Neural progenitor cell (in vitro differentiated cells): ENCODE measurements at places on chromosomes 2 and 18.
A peak's percentile ranks its signal among the peaks of the same experiment; 100 is the strongest.

GRCh38 chr2:177165721-177166711 lies 46.6 kb upstream of the HNRNPA3 start:
- H3K27me3 ChIP-seq, result peaks cover 11% of the 10 kb centered on the region
- H3K4me1 ChIP-seq, result peaks cover 8% of the 10 kb centered on the region
- no peaks in the 10 kb centered on the region for H3K36me3 ChIP-seq
- no peak for DNase-seq

DNA sequence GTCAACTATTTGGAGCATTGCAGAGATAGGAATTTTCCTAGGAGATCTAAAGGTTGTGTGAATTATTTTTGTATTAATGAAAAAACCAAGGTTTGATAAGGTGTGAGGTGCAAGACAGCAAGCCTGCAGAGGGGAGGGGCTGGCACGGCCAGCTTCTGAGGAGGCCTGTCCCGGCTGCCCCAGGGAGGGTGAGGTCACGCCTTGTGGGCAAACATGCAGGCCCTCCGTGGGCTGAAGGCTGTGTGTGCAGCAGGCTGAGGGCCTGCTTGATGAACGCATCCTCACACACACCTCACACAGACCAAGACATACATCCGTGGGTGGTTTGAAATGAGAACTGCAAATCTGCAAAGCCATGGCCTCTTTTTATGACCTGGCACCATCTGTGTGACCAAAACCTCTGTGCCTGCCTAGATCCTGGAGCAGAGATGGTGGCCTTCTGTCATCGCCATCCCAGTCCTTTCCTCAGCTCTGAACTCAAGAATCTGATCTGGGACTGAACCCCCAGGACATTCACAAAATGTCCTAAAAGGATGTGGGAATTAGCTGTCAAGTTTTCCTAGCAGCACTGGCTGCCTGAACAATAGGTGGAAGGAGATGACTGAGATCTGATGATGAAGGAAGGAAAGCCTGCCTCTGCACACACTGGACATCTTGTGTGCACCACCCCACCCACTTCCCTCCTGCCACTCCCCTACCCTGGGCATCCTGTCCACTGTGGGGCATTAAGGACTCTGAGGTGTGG lies 102.4 kb upstream of the MGAT4A start:
- no peaks in the 10 kb centered on the region for H3K4me1 ChIP-seq
- DNase-seq, result no peak
- H3K27ac ChIP-seq, result no peak overlapping the region
- no peak overlapping the region for H3K4me3 ChIP-seq

DNA sequence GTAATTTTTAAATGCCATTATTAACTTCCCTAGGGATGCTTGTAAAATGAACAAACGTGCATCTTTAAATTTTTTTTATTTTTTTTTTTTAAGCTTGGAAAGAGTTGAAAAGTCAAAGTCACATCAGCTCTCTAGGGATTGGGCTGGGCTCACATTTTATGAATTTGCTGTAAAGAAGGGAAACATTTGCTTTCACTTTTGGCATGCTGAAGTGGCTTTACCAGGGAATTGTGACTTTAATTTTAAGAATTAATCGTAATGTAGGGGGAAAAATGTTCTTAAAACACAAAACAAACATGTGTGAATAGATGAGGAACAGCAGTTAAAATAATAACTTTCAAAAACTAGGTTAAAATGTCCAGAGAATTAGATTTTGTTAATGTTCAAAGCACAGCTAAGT lies 123.0 kb downstream of the AGAP1 start:
- H3K4me3 ChIP-seq, result no peak overlapping the region
- no peaks in the 10 kb centered on the region for H3K36me3 ChIP-seq
- H3K27me3 ChIP-seq, result no peaks in the 10 kb centered on the region
- no peak overlapping the region for H3K27ac ChIP-seq

DNA sequence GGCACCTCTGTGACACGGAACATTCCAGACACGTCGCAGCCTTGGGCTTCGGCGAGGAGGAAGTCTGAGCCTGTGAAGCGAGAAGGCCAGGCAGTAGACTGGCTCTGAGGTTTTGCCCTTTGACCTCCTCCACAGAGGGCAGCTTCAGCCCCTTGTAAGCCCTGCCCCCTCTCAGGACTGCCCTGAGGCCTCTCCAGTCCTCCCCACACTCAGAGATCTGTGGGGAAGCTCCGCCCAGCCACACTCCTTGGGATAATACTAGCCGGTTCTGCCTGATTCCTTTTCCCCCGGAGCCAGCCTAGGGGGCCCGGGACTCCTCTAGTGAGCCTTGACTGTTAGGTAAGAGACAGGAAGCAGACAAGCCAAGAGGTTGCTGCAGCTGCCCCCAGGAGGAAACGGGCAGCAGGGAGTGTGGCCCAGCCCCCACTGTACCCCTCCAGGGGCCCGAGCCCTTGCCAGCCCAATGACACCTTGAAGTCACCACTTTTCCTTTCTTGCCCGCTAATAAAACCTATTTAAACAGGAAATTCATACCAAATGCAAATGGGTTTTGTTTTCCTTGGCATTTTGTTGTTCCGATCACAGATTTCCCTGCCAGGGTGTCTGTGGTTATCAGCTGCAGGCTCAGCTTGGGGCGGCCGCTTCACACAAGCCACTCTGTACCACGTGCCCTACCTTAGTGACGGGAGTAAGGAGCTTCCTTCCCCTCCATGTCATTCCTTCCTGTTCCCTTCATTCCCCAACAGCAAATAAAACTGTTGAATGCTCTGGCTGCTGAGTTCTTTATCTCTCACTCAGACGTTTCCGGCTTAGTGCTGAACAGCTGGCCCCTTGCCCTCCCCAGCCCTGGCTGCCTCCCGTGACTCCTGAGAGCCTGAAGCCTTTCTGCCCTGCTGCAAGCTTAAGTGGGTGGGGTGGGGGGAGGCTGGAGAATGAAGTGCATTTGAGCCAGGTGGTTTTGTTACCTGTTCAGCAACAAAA lies 124.7 kb downstream of the CABLES1 start:
- no peak overlapping the region for H3K4me3 ChIP-seq
- peaks cover 20% of the 10 kb centered on the region for H3K4me1 ChIP-seq
- no peaks in the 10 kb centered on the region for H3K36me3 ChIP-seq

DNA sequence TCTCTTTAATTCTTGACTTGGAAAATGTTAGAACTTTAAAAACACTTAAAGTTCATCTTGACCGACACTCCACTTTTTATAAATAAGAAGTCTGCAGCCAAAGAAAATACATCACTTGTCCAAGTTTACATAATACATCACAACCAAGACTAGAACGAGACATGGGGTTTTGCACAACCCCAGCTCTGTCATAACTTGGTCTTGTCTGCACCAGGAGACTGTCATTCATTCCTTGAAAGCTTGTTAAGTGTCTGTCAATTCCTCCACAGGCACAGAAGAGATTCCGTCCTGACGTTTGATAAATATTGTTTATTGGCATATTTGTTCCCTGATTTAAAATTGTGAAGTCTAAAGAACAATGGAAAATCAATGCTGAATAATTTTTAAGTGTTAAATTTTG lies 139.5 kb upstream of the SETBP1 start:
- no peak overlapping the region for H3K27ac ChIP-seq
- H3K27me3 ChIP-seq, result no peaks in the 10 kb centered on the region
- H3K4me1 ChIP-seq, result no peaks in the 10 kb centered on the region
- DNase-seq, result no peak
- H3K36me3 ChIP-seq, result no peaks in the 10 kb centered on the region

- no peak overlapping the region for H3K4me3 ChIP-seq
- H3K27me3 ChIP-seq, result no peaks in the 10 kb centered on the region
- no peak for DNase-seq
- H3K36me3 ChIP-seq, result no peaks in the 10 kb centered on the region
- no peaks in the 10 kb centered on the region for H3K4me1 ChIP-seq
These were observed 103.6 kb downstream of the NXPH2 start for GRCh38 chr2:138676619-138677021.

DNA sequence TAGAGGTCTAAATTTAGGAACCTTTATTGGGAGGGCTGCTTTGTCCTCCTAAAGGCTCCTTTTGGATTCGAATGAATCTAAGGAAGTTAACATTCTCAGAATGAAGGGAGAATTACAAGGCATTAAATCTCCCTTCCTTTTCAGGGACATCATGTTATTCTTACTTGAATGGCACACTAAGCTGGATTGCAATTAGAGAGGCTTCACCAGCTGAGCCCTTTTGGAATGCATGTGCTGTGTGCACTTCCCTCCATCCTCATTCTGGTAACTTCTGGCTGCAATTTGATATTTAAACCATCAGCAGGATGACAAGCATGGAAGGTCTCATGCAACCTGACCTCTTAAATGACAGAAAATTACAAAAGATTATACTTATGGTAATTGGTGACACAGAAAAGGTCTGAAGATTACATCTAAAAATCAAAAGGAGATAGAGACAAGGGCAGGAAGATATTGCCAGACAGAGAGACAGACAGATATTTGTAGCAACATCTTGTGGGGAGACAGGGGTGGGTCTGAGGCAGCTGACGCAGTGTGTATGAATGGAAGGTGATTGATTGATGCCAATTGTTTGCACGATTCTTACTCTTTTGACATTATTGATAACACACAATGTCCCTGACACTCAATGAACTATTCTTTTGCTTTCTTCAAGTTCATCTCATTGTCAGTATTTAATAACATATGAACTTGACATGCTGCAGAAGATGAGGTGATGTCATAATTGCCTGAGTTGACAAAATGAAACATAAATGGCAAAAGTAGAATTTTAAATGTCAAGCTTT lies 570.8 kb upstream of the GYPC start:
- H3K4me1 ChIP-seq, result peaks cover 19% of the 10 kb centered on the region
- no peaks in the 10 kb centered on the region for H3K27me3 ChIP-seq
- no peaks in the 10 kb centered on the region for H3K36me3 ChIP-seq
- no peak overlapping the region for H3K4me3 ChIP-seq

GRCh38 chr2:239225871-239226561 lies 174.8 kb downstream of the HDAC4 start:
- no peak overlapping the region for H3K27ac ChIP-seq
- no peak for DNase-seq
- H3K4me1 ChIP-seq, result peaks cover 11% of the 10 kb centered on the region
- no peaks in the 10 kb centered on the region for H3K36me3 ChIP-seq
- no peaks in the 10 kb centered on the region for H3K27me3 ChIP-seq

GRCh38 chr2:204226305-204226880 lies 289.8 kb downstream of the ICOS start:
- no peak overlapping the region for H3K4me3 ChIP-seq
- H3K27ac ChIP-seq, result no peak overlapping the region
- peaks cover 3% of the 10 kb centered on the region for H3K4me1 ChIP-seq
- H3K27me3 ChIP-seq, result peaks cover 98% of the 10 kb centered on the region

DNA sequence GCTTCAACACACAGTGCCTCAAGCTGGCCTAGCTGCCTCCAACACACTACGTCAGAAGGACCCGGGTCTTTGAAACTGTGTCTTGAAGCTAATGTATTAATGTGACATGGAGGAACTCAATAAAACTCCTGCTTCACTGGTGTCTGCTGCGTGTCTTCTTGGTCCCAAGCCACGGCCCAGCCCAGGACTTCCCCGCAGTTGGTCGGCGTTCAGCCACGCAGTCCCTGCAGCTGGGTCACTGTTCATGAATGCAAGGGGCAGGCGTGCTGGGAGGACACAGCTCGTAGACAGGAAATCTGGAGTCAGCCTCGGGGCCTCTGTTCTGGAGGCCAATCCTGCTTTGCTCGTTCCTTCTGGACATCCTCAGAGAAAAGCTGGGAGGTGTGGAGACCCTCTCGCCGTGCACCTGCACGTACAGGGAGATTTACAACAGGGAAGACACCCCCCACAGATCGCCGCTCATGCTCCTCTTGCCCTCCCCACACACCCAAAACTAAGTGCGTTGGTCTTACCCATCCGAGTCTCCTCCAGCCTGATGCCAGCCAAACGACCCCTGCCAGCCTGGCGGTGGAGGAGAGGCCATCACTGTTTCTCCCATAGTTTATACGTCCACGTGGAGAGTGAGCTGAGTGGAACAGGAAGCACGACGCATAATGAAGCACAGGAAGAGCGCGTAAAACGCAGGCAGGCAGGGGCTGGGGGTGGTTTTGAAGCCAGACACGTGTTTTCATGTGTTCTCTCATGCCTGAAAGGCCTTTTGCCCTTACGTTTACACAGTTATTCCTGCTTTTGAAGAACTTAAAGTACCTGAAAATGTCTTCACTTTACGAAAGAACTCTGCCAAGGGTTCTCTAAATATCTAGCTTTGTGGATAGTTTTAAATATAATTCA lies 39.7 kb downstream of the ADI1 start:
- no peaks in the 10 kb centered on the region for H3K36me3 ChIP-seq
- H3K4me1 ChIP-seq, result peaks cover 11% of the 10 kb centered on the region
- no peak overlapping the region for H3K27ac ChIP-seq

- no peak for DNase-seq
- H3K36me3 ChIP-seq, result no peaks in the 10 kb centered on the region
- H3K27me3 ChIP-seq, result no peaks in the 10 kb centered on the region
- H3K4me1 ChIP-seq, result peaks cover 19% of the 10 kb centered on the region
- H3K4me3 ChIP-seq, result no peak overlapping the region
These were observed 88.9 kb downstream of the MBP start for GRCh38 chr18:77043541-77044280.

GRCh38 chr2:71546777-71547281 lies 93.5 kb downstream of the DYSF start:
- no peak overlapping the region for H3K27ac ChIP-seq
- no peak for DNase-seq

- no peak overlapping the region for H3K4me3 ChIP-seq
- peaks cover 39% of the 10 kb centered on the region for H3K36me3 ChIP-seq
- H3K27me3 ChIP-seq, result no peaks in the 10 kb centered on the region
- no peak overlapping the region for H3K27ac ChIP-seq
- no peaks in the 10 kb centered on the region for H3K4me1 ChIP-seq
These were observed 126.2 kb downstream of the EHBP1 start for GRCh38 chr2:62831729-62832128.

DNA sequence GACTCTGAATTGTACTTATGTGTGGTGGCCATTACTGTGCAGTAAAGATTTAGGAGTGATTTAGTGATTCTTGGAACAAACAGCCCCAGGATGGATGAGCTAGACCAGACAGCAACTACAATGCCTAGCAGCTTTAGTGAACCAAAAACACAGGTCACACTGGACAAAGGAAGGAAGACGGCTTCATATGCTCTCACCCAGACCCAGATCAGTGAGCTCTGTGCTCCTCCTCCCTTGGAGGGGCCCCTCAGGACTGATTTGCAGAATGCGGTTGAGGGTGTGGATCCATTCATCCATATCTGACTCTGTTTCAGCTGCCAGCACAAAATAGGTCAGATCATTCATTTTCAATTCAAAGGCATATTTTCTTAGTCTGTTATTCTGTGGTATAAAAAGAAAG lies 159.7 kb upstream of the CCDC195 start:
- no peaks in the 10 kb centered on the region for H3K27me3 ChIP-seq
- no peak for DNase-seq
- H3K36me3 ChIP-seq, result no peaks in the 10 kb centered on the region
- H3K4me1 ChIP-seq, result no peaks in the 10 kb centered on the region

GRCh38 chr2:67515056-67515455 lies 117.9 kb downstream of the ETAA1 start:
- H3K4me1 ChIP-seq, result no peaks in the 10 kb centered on the region
- no peak for DNase-seq
- H3K27ac ChIP-seq, result no peak overlapping the region
- no peaks in the 10 kb centered on the region for H3K36me3 ChIP-seq
- no peaks in the 10 kb centered on the region for H3K27me3 ChIP-seq

GRCh38 chr2:96531366-96531765 lies 5.2 kb upstream of the ARID5A start:
- DNase-seq, result no peak
- peak overlapping the region; percentile 38 for H3K4me3 ChIP-seq
- H3K27me3 ChIP-seq, result peaks cover 53% of the 10 kb centered on the region
- no peaks in the 10 kb centered on the region for H3K36me3 ChIP-seq
- H3K27ac ChIP-seq, result no peak overlapping the region
- peaks cover 9% of the 10 kb centered on the region for H3K4me1 ChIP-seq
